Stimulated activated naive CD4-positive, alpha-beta T cell treated with Interleukin-2 at 50 U/mL for 16 hours (primary cell): ENCODE measurements at places on chromosomes 3 and 15.

DNA sequence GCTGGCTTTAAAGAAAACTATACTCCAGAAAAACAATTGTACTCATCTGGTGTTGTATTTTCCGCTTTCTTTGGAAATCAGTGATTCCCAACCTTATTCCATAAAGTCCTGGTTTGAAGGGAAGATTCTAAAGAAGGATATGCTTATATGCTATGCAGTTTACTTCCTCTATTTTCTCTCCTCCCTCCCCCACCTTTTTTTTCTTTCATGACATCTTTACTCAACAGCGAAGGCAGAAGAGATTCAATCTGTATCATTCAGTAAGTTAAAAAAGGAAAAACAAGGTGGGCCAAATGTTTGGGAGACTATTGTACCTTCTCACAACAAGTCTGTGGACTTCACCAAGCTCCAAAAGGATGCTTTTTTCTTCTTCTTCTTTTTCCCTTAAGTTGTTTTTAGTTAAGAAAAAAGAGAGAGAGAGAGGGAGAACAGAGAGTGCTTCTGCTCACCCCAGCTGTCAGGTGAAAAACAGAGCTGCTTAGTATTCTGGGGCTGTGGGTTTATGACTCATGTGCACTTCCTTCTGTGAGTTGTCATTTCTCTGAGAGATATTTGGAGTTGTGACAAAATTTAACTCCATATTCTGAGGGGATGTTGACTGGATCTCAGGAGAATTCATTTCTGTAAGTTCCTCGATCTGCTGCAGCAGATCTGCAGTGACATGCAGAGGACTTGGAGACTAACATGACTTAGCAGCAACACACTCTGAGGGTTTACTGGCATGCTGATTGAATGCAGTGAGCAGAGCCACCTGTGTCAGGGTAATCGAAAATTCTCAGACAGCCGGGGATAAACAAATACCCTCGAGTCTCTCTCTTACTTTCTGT, 70.7 kb downstream of the SSR3 start:
- peak; percentile 53 for DNase-seq

- DNase-seq, result no peak
Observed at GRCh38 chr15:26083896-26084295, 220.8 kb upstream of the ATP10A start.

DNA sequence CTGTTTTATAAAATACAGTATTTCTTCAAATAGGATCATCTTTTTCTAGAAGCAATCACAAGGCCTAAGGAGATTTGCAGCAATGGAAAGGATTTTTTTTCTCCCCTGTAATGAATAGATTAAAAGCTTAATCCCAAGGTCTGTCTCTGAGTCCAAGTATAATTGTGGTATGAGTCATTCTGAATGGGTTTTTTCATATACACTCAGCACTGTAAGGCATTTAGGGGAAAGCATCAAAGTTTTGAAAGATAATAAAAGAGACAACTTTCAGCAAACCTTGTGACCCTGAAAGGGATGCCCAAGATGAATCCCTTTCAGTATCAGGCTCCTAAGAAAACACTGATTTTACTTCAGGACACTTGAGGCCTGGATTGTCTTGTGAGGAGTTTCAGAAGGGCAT, 23.3 kb upstream of the LARS2 start:
- no peak for DNase-seq

- DNase-seq, result no peak
Observed at GRCh38 chr3:173920386-173920785, 522.8 kb downstream of the NLGN1 start.

- DNase-seq, result no peak
Observed at GRCh38 chr3:184585545-184585944, 24.0 kb downstream of the EPHB3 start.
